ENCODE measurements at places on chromosomes 3 and 15.

- no peak for DNase-seq
Measured at GRCh38 chr3:64387688-64388087, 162.4 kb upstream of the PRICKLE2 start.

DNA sequence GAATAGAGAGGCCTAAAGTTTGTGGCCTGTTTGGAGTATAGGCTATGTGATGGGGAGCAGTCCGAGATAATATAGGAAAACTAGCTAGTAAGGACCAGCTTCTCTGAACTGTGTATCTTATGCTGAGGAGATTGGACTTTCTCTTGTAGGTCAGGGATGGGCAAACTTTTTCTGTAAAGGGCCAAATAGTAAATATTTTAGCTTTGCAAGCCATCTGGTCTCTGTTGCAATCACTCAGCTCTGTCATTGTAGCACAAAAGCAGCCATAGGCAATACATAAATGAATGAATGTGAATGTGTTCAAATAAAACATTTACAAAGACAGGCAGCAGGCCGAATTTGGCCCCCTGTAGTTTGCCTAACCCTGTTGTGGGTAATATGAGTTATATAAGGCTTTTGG lies 24.5 kb downstream of the TMOD3 start:
- DNase-seq: no peak

DNA sequence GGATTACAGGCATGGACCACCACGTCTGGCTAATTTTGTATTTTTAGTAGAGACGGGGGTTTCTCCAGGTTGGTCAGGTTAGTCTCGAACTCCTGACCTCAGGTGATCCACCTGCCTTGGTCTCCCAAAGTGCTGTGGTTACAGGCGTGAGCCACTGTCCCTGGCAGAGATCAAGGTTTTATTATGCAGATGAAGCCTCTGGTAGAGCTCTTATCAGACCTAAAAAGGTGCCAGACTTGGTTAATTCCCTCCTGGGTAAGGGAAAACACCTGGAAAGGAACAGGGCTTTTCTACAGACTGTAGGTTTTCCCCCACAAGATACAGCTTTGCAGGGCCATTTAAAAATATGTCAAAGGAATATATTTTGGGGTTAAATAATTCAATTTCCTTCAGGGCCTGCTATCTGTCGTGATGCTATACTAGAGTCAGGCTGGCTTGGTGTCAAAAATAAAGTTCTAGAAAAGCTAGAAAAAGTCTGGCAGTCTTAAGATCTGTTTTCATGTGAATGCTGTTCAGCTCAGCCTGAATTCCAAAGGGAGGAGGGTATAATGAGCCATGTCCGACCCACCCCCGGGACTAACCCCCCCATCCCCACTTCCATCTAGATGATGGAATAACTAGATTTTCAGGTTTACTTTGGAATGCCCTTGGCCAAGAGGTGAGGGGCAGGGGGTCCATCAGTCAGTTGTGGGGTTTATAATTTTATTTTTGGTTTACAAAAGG lies 1.9 kb upstream of the BLOC1S6 start:
- no peak for DNase-seq

DNA sequence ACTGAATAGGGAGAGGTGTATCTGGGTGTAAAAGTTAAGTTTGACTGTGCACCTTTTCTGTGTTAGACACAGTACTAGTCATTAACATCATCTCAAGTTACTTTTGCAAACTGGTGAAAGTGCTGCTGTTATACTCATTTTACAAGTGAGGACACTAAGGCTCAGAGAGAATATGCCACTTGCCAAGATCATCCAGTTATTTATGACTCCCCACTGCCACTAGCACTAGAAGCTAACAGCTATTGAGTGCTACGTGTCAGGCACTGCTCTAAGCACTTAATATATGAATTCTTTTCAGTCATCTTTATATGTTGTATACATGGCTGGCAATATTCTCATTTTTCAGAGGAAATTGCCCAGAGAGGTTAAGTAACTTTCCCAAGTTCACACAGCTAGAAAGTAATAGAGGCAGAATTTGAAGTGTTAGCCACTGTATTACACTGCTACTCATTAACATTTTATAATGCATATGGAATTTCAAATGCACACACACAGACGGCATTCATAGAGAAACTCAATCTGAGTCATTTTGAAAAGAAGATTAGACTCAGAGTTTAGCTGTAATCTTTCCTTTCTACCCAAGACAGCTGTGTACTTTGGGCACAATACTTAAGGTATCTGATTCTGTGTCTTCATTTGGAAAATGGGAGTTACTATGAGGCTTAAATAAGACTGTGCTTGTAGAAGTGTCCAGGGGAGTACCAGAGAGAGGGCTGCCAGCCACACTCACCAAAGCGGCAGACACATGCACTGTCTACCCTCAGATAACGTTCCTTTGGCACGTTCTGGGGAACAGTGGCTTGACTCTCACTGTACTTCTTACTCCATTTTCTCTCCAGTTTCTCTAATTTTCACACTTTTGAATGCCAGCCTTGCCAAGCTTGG lies 1.3 kb upstream of the MASP1 start:
- DNase-seq: no peak

- DNase-seq: no peak
Measured at GRCh38 chr15:63372753-63373152, 8.9 kb downstream of the CA12 start.

DNA sequence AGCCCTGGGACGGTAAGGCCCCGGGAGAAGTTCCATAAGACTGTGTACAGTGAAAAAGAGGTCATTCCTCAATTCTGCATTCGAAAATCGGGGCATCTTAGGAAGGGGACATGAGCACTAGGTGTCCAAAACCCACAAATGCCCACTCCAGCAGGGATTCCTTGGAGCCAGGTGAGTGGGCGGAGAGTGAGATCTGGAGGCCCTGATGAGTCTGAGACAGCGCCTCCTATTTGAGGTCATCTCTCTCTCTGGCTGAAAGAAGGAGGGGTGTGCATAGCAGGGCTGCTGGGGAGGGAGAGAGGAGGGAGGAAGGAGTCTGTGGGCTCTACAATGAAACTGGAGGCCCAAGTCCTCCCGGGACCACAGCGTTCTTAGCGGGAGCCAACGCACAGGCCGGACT lies 38.1 kb upstream of the LACTB start:
- no peak for DNase-seq

DNA sequence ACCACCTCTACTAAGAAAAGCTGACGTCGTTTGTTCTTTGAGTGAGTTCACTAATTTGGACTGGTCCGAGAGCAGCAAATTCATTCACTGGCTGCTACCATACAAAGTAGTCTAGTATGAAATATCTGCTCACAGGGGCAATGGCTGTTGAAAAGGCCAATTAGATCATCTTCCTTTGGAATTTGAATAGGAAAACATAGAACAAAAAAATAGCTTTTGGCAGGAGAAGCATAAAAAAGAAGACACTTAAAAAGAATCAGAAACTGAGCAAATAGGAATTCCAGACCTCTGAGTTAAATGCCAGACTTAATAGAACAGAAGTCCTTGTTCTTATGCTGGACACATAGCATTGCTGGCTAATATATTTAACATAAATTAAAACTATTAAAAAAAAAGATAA lies 159.3 kb downstream of the IL1RAP start:
- DNase-seq: no peak

DNA sequence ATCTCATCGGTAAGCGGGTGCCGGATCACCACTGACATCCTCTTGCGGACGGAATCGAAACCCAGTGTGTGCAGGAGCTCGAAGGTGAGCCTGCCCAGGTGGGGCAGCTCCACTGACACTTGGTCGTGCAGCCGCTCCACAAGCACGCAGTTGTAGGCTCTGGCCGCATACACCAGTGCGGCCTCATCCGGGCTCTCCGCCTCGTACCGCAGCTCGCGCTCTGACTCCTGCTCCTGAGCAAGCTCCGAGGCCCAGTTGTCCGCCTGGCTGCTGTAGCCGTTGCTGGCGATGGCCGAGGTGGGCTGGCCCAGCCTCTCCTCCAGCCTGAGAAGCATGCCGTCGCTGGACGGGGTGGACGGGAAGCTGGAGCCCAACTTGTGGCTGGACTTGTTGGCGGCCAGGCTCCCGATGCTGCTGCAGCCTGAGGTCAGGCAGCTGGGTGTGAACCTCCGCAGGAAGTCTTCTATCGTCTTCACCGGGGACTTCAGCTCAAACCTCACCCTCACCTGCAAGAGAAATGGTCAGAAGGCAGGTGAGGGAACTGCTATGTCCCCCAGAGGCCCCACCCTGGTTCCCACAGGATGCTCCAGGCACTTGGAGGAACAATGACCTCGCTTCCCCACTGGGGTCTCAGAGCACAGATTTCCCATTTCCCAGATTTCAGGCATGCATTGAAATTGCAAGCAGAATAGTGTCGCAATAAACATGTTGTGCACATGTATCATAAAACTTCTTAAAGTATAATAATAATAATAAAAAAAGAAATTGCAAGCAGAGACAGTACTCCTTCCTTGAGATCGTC lies 149.2 kb downstream of the ATP10A start:
- DNase-seq: no peak

- no peak for DNase-seq
Measured at GRCh38 chr3:36447061-36447460, 66.8 kb downstream of the STAC start.

- peak; percentile 12 for DNase-seq
Measured at GRCh38 chr3:149971403-149972075, 844 bp upstream of the PFN2 start.

DNA sequence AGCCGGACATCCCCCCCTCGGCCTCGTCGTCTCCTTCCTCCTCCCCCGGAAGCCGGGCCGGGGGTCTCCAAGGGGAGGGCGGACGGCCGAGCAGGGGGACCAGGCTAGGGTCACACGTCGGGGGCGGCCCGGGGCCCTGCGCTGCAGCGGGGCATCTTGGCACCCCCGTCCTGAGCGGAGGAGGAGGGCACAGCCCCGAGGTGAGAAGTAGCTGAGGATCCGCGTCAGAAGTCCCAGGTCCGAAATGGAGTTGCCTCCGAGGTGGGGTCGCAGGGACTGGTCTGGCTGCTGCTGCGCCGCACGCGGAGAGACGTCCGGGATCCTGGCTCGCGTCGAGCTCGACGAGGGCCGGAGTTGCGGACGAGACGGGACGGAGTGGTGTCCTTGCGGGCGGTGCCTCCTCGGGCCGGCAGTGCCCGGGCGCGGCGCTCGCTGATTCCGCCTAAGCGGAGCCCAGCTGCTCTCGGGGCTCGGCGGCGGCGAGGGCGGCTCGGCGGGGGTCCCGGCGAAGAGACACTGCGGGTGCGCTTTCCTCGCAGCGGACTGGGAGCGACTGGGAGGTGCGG lies at the start of gene ADCY5:
Gene ADCY5 (minus strand): TSS at position 555 of the 566 bp plus-strand sequence. CDS start 545 bp downstream, at position 10.
- DNase-seq: peak; percentile 27

- peak; percentile 11 for DNase-seq
Measured at GRCh38 chr3:120418866-120419490, 31.8 kb downstream of the FSTL1 start.

- DNase-seq: no peak
Measured at GRCh38 chr15:55151631-55152030, 45.1 kb downstream of the RSL24D1 start.

DNA sequence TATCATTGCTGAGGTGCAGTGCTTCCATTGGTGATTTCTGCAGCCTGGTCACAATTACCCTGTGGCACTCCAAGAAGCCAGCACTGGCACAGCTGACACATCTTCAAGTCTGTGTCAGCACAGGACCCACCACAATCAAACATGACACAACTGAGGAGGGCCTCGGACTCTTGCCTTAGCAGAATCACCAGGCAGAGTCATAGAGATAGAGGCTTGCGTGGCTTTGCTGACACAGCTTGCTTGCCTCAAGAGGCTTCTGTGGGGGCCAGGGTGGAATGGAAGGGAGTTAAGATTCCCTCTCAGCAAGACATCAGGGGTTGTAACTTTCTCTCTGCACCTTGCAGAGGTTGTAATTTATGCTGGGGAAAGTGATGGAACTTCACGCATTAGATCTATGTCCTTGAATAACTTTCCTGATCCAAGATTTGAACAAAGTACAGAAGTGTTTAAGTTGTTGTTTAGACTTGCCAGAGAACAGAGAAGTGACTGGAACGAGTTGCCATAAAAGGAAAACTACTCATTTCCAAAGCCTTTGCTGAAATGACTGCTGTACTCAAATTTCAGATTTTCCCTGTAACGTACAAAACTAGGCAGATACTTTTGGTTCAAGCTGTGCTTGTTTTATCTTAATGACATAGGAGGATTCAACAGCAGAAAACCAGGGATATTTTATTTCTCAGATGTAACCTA lies 170.7 kb downstream of the DIPK2A start:
- DNase-seq: no peak

GRCh38 chr3:14467814-14468620 lies 65.6 kb downstream of the SLC6A6 start:
- DNase-seq: peak; percentile 31

- DNase-seq: no peak
Measured at GRCh38 chr3:96986241-96986640, 171.8 kb downstream of the EPHA6 start.

GRCh38 chr3:69209413-69209812 lies 87.0 kb upstream of the LMOD3 start:
- no peak for DNase-seq

DNA sequence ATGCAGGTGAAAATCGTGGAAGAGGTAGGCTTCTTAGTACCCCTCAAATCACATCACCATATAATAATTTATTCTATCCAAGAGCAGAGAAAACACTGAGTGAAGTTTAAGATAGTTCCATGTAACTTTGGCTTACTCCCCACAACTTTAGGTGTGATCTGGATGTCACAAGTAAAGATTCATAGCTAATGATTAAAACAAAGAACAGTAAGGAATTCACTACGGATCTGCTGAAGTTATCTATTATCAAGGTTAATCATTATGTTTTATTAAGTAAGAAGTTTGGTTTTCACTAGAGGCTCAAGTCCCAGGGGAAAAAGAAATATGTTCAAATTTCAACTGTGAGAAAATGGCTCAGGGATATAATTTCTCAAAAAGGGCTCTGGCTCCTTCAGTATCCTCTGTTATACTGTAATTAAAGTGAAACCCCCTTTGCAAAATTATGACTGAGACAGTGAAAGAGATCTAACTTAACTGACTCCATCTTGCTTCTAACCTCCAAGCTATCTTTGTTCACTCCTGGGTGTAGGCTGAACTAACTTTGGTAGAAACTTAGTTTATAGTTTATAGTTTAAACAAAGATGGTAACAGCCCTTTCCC lies 17.1 kb downstream of the CD80 start:
- no peak for DNase-seq

- DNase-seq: no peak
Measured at GRCh38 chr3:136343873-136344555, 93.9 kb downstream of the PCCB start.

GRCh38 chr15:51077221-51078153 lies 17.2 kb downstream of the TNFAIP8L3 start:
- peak; percentile 53 for DNase-seq

DNA sequence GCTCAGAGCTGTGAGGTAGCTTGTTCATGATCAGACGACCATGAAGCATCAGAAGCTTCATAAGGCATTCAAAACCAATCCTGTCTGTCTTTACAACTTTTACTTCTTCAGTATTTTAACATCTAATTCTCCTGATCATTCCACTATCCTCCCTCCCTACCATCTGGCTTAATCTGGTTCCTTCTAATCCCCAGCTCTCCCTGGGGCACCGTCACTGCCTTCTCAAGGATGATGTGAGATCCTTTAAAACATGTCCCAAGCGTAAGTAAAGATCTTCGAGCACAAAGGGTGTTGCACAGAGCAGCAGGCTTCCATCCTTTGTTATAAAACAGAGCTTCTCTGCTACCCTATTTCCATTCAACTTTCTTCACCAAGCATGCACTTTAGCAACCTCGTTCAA lies 362.7 kb upstream of the ARRDC4 start:
- DNase-seq: no peak
